ENCODE measurements at places on chromosomes 7 and 10.
A peak's percentile ranks its signal among the peaks of the same experiment; 100 is the strongest.

GRCh38 chr10:45241865-45242520 lies 73.4 kb downstream of the OR13A1 start:
- no peaks in the 10 kb centered on the region for H3K27me3 ChIP-seq
- peaks cover 7% of the 10 kb centered on the region for H3K4me1 ChIP-seq
- H3K4me3 ChIP-seq = no peak overlapping the region
- no peak overlapping the region for H3K27ac ChIP-seq
- no peak for DNase-seq
- H3K36me3 ChIP-seq = no peaks in the 10 kb centered on the region

DNA sequence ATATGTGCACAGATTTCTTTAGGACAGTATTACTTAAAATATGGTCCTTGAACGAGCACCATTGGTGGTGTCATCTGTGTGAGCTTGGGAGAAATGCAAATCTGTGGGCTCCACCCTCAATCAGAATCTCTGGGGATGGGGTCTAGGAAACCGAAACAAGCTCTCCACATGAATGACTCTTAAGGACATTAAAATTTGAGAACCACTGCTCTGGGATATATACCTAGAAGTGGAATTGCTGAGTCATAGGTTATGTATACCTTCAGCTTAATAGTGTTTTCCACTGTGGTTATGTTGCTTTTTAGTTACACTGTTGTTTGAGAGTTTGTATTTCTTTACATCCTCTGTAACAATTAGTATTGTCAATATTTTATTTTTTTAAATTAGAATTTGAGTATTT lies 24.0 kb downstream of the ZNRF2 start:
- H3K4me1 ChIP-seq = peaks cover 31% of the 10 kb centered on the region
- no peak overlapping the region for H3K27ac ChIP-seq
- peaks cover 6% of the 10 kb centered on the region for H3K36me3 ChIP-seq
- no peaks in the 10 kb centered on the region for H3K27me3 ChIP-seq
- H3K4me3 ChIP-seq = no peak overlapping the region

GRCh38 chr10:108789919-108790318 lies 1133.4 kb downstream of the XPNPEP1 start:
- H3K4me1 ChIP-seq = no peaks in the 10 kb centered on the region
- H3K27ac ChIP-seq = no peak overlapping the region
- H3K27me3 ChIP-seq = no peaks in the 10 kb centered on the region
- H3K4me3 ChIP-seq = no peak overlapping the region
- H3K36me3 ChIP-seq = no peaks in the 10 kb centered on the region

DNA sequence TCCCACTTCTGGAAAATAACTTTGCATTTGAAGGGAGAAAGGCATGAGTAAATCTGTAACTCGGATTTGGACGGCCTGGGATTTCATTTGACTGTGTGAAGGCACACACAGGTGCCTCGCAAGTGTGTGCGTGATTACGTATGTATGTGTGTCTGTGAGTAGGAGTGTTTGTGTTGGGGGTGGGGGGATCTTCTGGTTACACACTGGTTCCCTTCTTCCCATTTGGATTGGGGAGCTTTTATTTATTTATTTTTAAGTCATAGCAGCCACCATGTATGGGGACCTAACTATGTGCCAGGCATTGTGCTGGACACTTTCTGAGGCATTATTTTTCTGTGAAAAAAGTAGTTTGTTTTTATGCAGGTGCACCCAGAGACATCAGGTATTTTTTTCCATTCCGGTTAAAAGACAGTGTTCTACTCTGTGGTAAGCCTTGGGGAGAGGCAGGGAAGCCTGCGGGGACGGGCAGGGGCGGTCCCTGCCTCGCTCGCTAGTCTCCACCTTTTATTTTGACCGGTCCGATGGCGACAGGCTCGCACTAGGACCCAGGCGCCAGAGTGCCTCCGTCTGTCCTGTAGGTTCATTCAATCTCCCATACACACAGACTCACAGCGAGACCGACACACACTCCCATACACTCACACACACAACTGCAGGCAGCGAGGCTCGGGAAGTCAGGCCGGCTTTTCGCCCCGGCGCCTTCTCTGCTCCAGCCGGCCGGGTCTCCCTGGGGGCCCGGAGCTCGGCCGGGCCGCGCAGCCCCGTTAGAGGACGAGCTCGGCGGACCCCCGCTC lies at the start of gene MXI1:
Gene MXI1, plus strand, starts transcription at position 595 of the 794 bp plus-strand sequence. CDS start 204 bp downstream, outside the sequence.
- DNase-seq = no peak
- peak within 1 kb of the TSS; percentile 87 for H3K4me3 ChIP-seq
- peaks cover 42% of the 10 kb centered on the region for H3K27me3 ChIP-seq
- H3K27ac ChIP-seq = peak within 1 kb of the TSS; percentile 87
